ENCODE measurements at places on chromosomes 1 and 21.

- DNase-seq = no peak
Measured at GRCh38 chr1:88662723-88663122, 21.4 kb upstream of the PKN2 start.

- no peak for DNase-seq
Measured at GRCh38 chr1:197181982-197182381, 35.5 kb upstream of the ASPM start.

DNA sequence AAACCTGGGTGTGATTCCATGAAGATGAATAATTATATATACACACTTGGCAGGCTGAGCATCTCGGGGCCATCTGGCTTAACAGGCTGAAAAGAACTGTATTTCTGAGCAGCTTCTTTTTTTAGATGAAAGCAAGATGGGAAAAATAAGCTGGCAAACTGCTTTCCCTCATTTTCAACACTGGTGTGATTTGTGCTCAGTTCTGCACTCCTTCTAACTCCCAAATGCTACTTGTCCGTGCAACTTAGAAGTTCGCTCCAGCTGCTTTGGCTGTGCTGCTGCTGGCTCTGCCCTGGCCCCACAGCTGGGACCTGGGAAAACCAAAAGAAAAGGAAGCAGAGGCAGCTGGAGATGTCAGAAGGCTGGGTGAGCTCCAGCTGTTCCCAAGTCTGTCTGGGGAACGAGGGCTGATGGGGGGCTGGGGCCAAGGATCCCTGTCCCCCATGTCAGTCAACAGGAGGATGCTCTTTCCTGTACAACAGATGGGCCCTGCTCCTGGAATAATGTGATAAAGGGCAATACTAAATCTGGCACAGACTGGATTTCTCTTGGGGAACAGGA, 44.9 kb downstream of the PAFAH2 start:
- no peak for DNase-seq

- no peak for DNase-seq
Measured at GRCh38 chr1:152148981-152149380, 10.0 kb downstream of the RPTN start.

- DNase-seq = peak; percentile 92
Measured at GRCh38 chr21:42515708-42516502, 2.3 kb downstream of the SLC37A1 start.
